HCEC 1CT (cell line): ENCODE measurements at places on chromosomes 7 and 10.

DNA sequence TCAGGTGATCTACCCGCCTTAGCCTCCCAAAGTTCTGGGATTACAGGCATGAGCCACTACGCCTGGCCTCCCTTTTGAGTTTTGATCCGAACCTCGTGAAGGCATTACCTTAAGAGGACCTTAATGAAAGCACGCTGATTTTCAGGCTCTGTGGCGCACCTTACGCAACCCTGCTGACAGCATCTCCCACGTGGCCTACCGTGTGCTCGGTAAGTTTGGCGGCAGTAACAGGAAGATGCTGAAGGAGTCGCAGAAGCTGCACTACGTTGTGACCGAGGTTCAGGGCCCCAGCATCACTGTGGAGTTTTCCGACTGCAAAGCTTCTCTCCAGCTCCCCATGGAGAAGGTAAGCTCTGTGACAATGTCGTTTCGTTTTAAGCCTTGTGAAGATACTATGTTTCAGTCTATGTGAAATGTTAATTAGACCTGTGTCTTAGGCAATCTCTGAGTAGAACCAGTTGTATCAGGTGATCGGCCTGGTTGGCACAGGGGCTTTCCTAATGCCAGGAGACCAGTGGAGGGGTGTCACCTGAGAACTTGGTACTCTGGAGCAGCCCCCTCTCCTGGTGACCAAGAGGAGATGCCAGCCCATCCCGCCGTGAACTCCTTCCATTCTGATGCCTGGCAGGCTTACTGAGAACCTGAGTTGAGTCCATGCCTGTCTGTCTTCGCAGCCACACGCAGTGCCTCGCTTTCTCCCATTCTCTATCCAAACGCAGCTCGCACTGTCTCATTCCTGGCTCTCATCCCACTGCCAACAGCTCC is 43.5 kb downstream of the TRRAP start:
- DNase-seq, result no peak

DNA sequence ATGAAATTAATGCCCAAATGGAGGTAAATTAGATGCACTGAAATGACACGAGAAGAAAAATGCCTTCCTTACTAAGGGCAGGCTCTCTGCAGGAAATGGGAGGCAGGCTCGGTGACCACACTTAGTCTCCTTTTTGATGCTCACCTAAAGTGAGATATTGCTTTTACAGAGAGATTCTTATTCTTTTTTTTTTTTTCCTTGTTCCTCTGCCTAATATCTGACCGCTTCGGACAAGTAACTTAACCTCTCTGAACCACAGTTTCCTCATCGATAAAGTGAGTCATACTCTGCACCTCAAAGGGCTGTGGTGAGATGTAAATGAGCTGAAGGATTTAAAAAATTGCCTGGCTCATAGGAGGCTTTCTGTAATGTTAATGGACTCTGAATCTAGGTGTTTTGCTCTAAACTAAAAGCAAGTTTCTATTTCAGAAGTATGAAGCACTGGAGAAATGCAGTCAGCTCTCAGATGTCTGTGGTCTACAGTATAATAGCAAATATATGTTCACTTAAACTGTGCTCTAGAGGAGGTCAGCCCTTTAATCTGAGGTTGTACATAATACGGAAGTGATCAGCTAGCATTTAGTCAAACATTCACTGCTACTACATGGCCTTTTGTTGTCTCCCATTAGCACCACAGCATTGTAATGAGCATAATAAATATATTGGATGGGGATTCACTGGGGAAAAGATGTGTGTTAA is 23.2 kb downstream of the NKX2-3 start:
- DNase-seq, result peak; percentile 49

- peak; percentile 97 for DNase-seq
Measured at GRCh38 chr10:77160679-77161078, 476.9 kb downstream of the KCNMA1 start.

DNA sequence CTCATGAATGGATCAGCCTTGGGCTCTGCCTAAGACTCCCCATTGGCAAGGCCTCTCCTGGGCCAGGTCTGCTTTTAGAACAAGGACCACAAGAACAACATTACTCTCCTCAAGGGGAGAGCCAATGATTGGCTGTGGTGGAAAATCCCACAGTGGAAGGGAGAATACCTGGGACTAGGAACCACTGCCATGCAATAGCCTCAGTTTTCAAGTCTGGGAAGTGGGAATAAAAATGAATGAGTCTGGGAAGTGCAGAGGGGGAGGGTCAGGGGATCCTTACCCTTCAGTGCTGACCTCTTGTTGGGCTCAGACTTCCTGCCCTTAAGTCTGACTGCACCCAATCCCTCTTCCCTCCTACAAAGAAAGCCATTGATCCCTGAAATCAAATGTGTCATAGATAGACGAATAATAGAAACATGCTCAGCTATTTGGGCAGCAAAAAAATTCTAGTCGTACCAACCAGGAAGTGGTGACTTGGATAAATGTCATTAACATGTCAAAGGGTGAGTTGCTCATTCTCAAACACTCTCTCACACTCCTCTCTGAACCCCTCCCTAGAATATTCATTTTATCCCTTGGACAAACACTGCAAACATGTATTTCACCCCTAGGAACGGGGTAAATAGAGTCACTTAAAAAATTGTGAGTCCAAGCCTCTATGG is 123.6 kb downstream of the SH3PXD2A start:
- no peak for DNase-seq

GRCh38 chr10:97788552-97789442 is 17.0 kb upstream of the SFRP5 start:
- DNase-seq, result no peak

DNA sequence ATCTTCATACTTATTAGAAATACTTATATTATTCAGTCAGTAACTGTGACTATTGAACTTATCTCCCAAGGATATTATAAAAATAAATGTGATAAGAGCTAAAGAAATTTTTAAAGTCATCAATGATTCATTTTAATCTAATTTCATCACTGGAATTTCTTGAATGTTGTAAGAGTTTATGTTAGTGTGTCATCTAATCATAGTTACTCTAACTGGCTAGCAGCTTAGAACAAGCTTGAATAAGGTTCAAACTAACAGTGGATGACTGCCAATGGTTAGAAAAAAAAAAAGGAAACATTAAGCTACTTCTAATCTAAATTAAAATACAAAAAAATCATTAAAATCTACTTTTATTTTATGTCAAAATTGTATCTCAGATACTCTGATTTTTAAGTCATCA is 1066.3 kb downstream of the CNTNAP2 start:
- DNase-seq, result peak; percentile 28

DNA sequence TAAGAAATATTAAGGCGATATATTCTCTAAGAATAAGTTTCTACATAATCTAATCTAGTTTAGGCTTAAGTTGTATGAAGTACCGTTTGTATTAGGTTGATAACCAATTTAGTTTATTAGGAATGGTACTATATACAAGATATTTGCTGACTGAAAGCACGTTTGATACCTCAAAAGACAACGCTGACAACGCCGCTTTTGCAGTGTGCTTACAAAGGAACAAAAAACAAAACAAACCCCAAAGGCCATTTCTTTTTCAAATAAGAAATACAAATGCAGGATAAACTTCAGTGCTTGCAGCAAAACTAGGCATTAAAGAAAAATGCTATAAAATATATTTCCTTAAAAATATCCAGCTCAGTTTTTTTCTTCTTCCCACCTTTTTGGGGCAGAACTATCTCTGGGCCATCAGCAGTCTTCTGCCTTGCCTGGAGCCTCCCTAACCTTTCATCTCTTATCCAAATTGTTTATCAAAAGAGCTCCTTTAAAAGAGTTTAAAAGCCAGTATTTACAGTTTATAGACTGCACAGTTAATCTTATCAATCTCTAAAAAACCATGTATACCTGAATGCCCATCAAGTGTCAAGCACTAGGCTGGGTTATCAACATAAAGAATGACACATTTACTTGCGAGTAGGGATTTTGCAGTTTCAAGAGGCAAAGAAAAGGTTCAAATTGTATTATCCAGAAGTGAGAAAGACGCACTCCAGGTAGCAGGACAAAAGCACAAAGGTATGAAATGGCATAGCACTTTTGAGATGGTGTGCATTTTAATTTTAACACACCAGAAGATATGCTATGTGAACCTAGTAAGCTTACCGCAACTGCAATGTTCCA is 4.1 kb upstream of the KMT2E start:
- no peak for DNase-seq

- DNase-seq, result no peak
Measured at GRCh38 chr7:50533866-50534265, 31.3 kb downstream of the DDC start.

GRCh38 chr7:121276313-121276712 is 52.5 kb upstream of the WNT16 start:
- no peak for DNase-seq

DNA sequence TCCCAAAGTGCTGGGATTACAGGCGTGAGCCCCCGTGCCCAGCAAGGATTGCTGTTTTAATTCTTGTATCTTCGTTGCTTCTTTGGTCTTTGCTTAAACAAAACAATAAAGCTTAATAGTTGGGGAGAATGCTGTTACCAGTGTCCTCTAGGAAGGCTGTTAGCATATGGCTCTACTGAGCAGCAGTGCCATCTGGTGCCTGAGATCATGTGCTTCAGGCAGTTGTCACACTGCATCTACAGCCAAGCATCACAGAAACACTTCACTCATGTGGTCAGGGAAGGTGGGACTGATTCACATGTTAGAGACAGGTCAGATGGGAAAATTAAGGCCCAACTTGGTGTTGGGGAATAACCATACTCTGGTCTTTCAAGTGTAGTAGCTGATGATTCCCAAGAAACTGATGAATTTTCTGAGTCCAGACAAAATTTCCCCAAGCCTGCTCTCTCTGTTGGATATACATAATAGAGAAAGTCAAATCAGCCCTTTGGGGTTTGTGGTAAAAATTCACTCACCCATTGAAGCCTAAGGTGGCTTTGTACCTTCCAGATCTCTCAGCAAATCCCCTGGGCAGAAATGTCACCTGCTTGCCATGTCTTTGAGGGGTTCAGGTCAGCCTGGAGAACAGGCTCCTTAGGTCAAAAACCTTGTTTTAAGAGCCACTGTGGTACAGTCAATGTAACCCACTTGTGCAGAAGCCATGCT is 28.4 kb downstream of the UBE2D4 start:
- DNase-seq, result peak; percentile 61

- DNase-seq, result peak; percentile 95
Measured at GRCh38 chr10:22823109-22823508, 104.7 kb upstream of the ARMC3 start.

GRCh38 chr10:71627956-71628355 is 91.6 kb downstream of the C10orf105 start:
- DNase-seq, result no peak

DNA sequence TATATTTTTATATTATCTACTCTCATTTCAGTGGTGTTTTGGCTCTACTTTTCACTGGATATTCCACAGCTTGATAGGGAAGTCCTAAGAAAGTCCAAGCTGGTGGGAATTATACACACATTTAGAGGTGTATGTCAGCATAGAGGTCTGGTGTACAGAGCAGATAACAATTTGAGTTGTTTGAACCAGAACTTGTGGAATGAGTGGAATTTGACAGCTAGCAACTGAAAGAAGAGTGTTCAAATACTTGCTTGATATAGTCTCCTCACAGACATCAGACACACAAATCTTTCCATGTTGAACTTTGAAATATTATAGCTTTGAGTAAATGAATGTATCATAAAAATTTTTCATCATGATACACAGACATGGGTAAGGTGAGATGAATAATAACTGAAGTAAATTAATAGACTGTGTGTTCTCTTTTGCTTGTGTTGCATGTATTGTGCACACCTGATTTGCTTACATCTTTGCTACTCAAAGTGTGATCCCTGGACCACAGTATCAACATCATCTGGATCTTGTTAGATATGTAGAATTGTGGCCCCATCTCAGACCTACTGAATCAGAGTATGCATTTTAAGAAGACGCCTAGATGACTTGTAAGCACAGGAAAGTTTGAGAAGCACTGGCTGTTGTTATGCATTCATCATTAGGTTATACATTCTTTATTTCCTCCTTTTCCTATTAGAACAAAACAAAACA is 91.5 kb downstream of the ABCA13 start:
- DNase-seq, result no peak

DNA sequence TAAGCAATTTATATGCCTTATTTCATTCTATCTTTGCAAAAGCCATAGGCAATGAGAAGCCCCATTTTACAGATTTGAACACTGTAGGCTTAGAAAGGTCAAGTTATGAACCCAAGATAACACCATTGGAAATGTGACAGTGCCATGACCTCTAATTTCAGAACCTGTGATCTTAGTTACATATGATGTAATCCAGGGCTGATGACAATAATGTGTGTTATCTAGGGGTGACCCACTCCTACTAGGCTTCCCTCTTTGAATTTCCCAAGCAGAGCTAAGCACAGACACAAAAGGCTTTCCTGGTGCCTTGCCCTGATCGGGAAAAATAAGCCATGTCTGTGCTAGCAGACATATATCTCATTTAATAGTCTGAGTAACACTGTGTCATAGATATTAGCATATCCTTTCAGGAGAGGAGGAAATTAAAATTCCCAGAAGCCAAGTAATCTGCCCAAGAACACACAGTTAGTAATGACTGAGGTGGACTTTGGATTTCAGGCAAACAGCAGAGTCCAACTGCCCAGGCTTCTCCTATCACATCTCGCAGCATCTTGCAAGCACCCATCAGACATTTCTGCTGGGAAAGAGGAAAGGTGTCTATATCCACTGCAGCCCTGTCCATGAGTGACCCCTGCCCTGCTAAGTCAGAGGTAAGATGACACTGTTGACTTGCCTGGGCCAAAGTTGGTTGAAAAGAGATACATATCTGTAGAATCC is 2.8 kb upstream of the TECTB start:
- peak; percentile 56 for DNase-seq

DNA sequence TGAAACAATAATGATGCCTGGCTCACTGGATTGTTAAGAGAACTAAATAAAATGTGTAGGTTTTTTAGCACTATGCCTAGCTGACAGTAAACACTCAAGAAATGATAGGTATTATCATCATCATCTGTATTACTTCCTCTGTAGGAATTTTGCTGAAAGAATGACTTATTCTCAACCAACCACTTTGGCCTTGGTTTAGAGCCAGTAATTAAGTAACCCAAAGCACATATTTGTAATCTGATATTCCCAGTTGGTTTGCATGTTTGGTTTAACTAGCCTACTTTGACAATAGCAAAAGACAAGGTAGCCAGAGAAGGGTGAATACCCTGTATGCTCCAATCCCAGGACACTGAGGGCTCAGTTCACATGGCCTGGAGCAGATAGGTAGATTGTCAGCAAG is 34.4 kb downstream of the BCAP29 start:
- DNase-seq, result peak; percentile 85

DNA sequence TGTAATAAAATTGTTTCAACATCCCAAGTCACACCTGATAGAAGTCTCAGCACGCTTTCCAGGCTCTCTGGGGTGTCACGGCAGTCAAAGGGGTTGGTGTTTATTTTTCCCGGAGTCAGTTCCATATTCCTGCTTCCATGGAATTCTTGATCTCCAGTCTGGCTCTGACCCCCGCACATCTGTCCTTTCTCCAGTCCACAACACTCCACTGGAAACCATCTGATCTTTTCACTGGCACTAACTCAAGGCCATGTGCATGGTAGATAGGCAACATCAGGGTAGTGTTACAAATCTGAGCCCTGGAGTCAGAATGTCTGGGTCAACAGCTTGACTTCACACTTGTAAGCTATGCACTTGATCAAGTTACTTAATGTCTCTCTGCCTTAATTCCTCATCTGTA is 176.2 kb downstream of the WDR11 start:
- DNase-seq, result no peak
